ENCODE measurements at places on chromosomes 12 and 14.

DNA sequence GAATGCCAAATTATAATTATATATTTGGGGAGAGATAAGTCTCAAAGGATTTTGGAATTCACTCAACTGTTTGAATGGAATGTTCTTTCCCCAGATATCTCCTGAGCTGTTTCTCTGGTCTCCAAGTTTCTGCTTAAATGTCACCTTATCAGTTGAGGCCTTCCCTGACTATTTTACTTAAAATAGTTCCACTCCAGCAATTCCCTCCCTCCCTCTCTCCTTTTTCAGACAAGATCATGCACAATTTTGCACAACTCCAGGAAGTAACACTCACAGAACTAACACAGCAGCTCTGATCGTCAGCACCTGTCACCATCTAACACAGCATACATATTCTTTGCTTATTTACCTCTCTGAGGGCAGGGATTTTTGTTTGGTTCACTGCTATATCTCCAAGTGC lies 12.5 kb downstream of the BTG1 start:
- no peak for DNase-seq

- no peak for DNase-seq
Measured at GRCh38 chr12:12428047-12428446, 71.2 kb downstream of the BORCS5 start.

DNA sequence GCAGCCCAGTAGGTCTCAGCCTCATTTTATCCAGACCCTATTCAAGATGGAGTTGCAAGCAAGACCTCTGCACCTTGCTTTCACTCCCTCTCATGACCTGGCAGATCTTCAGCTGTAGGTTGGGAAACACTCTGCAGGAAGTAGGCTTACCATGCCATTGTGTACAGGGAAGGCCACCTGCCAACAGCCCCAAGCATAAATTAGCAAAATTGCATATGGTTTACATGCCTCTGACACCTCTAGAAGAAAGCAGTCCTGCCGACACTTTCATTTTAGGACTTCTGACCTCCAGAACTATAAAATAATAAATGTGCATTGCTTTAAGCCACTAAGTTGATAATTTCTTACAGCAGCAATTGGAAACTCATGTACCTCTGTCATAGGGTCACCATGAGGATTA lies 96.9 kb downstream of the SLC15A4 start:
- DNase-seq: peak; percentile 2

DNA sequence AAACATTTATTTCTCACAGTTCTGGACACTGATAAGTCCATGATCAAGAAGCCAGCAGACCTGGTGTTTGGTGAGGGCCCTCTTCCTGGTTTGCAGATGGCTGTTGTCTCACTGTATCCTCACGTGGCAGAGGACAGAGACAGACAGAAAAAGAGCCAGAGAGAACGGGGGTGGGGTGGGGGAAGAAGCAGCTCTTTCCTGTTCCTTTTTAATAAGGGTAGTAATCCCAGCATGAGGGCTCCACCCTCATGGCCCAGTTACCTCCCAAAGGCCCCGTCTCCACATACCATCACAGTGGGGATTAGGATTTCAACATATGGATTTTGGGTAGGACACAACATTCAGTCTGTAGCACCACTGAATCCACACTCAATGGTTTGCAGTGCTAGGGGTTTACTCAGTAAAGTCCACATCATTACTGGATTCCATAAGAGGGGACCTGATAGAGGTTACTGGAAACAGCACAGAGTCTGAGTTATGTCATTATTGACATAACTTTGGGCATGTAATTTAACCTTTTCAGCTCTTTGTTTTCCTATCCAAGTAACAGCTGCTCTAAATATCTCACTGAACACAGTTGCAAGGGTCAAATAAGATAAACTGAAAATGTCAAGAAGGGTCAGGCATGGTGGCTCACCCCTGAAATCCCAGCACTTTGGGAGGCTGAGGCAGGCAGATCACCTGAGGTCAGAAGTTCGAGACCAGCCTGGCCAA lies 53.2 kb downstream of the RPAP3 start:
- DNase-seq: no peak

DNA sequence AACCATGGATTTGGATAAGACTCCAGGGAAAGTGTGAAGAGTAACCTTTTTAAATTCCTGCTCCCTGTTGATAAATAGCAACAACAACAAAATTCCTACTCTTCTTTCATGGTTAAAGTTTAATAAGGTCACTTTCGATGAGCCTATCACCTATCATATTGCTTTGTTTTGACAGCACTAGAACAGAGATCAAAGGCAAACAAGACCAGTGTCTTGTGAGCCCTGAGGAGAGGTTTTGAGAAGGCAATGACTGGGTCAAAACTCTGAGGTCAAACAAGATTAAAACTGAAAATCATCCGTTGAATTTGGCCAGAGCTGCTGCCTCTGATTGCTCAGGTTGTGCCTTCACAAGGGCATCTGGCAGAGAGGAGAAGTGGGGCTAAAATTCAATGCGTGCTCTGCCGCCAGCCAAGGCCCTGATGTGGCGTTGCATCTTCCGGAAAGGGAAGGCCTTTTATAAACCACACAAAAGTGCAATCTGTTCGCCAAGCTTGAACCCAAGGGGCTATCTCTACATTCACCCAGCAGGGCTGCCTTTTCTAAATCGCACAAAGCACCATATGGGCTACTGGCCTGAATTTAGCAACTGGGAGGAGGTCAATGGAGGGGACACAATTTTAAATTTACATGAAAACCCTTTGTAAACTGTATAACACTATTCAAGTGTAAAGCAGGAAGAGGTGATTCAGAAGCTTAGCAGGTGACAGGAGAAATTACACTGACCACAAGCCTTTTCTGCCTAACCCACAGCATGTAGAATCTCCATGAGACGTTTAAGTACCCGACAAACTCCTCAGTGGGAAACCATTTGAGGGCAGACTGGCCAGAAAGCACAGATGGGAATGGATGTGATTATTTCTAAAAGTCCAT lies 140.8 kb downstream of the DAD1 start:
- no peak for DNase-seq

Data from COR-L47 (cell line).